Bronchial epithelial cell (primary cell): ENCODE measurements at places on chromosomes 3 and 15. TPM values are rescaled to one million over a fixed set of nuclear protein-coding genes. Genes with fewer than 3 reads are reported as not detected.

DNA sequence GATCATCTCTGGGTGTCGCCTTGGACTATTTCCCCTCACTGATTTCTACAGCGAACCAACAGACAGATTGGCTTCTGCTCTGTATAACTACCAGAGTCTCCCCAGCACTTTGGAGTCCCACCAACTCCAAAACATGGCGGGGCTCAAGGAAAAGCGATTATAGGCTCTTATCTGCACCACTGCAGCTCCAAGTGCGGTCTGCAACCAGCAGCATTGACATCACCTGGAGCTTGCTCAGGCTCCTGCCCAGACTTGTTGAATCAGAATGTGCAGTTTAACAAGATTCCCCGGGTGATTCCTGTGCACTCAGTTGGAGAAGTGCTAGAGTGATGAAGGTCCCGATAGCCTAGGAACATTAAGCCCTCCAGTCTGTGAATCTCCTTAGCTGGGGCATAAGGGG is 9.0 kb downstream of the CCK start:
- peak; percentile 89 for DNase-seq

- no peak for DNase-seq
These were observed 428 bp downstream of the LYSMD4 start for GRCh38 chr15:99732751-99733267.

DNA sequence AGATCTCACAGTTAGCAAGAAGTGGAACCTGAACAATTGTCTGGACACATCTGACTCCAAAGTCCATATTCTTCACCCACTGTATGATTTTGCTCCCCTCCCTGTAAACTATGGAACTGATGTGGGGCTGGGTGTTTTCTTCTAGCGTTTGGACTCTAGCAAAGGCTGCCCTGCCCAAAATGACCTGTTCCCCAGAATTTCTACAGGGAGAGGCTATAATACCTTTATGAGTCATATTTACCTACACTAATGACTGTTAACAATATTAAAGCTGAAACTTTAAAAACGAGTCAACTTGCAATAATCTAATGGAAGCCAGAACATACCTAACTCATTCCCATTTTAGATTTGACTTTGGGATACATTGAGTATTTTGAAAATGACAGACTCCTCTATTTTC is 531.2 kb upstream of the CFAP20DC start:
- peak; percentile 61 for DNase-seq

DNA sequence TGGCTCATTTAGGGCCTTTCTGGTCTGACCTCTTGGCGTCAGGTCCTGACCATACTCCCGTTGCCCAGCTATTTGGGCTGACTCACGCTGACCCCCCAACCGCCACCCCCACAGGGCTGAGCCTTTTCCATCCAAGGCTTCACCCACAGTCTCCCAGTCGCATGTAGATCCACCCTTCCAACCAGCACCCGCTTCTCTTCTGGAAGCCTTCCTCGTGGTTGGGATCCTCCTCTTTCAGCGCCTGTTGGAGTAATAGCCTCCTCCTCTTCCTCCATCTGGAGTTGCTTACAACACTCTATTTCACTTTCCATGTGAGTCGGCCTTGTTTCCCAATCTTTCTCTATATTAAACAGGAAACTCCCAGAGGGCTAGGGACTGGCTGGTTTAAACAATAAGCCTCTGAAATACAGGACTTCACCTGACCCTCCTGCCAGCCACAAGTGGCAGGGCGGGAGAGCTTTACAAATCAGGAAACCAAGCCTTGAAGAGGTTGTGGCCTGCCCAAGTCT is 2.1 kb upstream of the ALAS1 start:
- peak; percentile 51 for DNase-seq

- DNase-seq: peak; percentile 53
These were observed 14.3 kb downstream of the CD47 start for GRCh38 chr3:108076564-108076963.

GRCh38 chr3:188244395-188244861 is 90.5 kb downstream of the LPP start:
- DNase-seq: peak; percentile 82

FGF12 gene
- total RNA-seq: 0.13 TPM in 1 of 2 replicates, not detected in the other

MGA gene
- 21.1 and 24.0 TPM in 2 replicates for total RNA-seq
